ENCODE measurements at places on chromosomes 7 and 10.

GRCh38 chr7:70071766-70072165, 473.5 kb downstream of the AUTS2 start:
- no peak for DNase-seq

DNA sequence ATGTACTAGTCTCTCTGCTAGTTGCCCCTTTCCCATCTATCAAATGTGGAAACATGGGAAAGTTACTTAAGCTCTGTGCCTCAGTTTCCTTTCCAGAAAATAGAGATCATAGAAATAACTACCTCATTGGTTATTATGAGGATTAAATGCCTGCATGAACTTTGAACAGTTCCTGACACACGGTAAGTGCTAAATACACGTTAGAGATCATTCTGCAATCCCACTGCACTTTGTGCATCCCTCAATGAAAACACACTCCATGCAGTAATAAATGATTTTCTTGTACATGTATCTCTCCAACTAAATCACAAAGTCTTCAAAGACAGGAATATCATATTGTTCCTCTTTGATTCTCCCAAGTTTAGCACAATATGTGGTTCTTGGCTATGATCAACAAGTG, 73.1 kb downstream of the PPP1R3C start:
- no peak for DNase-seq

GRCh38 chr7:96899108-96899507, 106.2 kb upstream of the DLX6 start:
- no peak for DNase-seq

DNA sequence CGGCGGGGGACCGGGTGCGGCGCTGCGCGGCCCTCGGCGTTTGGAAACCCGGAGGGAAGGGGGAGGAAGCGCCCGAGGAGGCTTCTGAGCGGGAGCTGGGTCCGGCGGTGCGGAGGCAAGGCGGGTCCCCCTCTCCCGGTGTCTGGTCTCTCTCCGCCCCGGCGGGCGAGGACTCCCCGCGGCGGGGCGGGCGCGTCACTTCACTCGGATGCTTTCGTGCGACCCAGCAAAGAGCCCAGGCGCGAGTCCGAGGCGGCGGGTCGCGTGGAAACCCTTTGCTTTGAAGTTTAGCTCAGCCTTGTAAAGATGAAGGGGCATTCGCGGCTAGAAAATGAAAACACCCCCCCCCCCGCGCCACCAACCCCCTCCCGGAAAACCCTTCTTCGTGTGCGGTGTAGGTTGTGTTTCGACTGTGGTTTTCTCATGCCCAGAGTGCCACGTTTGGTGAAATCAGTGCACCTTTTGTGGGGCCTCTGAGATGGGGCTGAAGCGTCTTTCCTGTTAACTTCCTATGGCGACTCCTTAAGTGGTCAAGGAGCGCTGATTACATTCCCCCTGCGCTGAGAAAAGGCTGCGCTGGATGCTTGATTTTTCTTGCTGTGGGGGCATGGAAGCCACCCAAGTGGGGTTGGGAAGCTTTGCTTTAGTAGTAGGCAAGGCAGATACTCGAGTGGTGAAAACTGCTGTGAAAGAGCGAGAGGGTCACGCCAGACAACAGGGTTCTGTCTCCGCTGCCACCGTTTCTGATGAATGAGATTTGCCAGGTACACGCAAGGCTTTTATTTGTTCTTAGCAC, 876 bp downstream of the GNAI1 start:
- peak; percentile 53 for DNase-seq

GRCh38 chr7:128876586-128876977, 13.9 kb downstream of the ATP6V1F start:
- no peak for DNase-seq

DNA sequence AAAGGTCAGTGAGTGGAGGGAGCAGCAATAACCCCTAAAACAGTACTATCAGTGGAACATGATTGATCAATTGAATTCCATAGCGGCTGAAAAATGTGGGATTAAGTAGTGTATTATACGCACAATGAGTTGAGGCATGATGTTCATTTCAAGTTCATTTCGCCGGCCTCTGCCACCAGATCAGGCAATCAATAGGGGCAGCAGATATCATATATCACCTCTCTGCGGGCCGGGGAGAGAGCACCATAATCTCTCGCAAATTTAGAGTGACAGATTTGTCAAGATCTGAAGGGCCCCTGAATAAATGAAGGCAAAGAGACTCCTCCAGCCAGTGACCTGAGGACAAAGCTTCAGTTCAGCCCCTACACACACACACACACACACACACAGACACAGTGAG, 58.5 kb downstream of the PAX2 start:
- DNase-seq = no peak

DNA sequence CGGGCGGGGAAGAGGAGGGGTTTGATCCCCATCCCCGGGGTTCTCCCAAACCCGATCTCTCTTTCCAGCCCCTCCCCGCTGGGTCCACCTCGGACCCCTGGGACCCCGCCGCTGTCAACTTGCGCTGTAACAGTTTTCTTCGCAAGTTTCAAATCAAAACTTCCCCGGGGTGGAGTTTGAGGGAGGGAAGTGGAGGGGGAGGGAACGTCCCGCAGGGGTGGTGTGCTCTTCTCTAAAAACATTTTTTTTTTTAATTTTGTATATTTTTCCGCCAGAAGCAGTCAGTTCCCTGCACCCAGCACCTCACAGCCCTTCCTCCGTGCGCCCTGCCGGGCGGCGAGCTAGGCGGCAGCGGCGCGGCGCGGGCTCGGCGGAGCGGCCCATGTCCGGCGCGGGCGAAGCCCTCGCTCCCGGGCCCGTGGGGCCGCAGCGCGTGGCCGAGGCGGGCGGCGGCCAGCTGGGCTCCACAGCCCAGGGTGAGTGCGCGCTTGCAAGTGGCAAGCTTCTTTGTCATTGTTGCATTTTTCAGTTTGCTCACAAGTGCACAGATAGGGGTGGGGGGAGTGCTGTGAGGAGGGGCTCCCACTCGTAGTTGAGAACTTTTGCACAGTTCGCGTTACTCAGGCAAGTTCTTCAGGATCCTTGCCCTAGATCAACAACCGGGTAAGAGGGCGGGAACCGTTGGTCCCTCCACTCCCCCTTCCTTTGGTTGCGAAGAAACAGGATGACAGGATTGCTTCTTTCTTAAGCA, 933 bp downstream of the MDFIC start:
- peak; percentile 83 for DNase-seq

DNA sequence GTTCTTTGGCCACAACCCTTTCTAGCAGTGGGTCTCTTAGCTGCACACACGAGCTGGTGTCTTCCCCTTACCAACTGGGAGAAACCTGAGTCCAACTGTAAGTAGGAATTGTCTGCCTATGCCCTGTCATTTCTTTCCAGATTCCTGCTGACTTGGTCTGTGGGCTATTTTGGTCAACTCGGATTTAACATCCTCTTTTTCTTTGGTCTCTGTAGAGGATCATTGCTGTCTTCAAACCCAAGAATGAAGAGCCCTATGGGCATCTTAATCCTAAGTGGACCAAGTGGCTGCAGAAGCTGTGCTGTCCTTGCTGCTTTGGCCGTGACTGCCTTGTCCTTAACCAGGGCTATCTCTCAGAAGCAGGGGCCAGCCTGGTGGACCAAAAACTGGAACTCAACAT, 10.3 kb downstream of the PI4K2A start:
- DNase-seq = no peak

GRCh38 chr10:122461729-122462532, 578 bp downstream of the HTRA1 start:
- no peak for DNase-seq

GRCh38 chr10:118481871-118482270, 113.6 kb downstream of the PRLHR start:
- DNase-seq = no peak

DNA sequence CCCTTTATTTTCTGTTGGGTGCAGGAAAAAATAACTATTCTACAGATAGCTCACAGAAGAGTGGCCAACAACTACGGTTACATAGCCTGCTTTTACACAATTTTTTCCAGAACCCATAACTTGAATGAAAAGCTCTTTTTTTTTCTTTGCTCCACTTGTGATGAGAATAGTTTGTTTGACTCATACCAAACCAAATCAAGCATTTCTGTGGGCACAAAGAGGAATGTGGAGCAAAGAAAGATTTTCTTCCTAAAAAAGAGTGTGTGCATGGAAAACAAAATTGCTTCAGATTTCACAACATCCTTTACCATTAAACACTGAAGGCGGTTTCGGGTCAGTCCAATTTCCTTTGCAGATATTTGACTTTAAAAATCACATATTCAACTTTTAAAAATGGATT, 54.8 kb upstream of the RAB11FIP2 start:
- DNase-seq = peak; percentile 4

DNA sequence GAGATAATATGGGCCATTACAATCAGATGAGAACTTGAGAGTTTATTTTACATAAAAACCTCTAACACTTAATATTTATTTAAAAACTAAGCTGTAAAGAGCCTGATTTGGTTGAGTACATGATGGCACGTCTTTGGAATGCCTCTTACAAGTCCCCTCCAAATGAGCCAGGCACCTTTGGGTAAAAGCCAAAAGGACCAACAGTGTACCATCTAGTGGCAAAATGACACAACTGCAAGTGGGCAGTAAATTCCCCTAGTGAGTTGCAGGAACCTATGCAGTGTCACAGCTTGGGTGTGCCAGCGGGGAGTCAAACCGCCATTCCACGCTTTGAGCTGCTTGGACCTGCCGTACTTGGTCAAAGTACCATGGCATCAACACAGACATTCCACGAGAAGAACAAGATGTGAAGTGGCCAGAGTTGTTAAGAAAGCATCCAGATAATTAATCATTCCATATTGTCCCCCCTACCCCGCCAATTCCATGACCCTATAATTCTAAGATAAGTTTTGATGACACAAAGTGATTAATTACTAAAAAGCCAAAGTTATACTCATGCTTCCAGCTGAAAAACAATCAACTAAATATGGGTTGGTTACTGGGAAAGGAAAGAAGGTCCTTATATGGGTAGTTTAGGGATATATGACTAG, 115.2 kb downstream of the SORBS1 start:
- DNase-seq = peak; percentile 81

DNA sequence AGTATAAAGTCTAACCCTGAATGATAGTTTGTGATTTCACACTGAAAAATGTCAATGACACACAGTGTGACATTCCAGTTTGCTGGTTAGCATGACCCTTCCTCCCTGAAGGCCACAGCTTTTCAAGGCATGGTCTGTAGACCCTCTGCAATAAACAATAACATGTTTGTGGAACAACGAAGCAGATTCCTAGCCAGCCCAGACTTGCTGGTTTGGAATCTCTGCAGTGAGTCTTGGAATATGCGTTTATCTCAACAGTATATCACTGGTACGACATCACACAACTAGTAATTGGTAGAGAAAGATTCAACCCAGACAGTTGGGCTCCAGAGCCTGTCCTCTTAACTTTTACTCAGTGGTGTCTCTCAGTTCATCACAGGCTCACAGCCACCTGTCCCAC, 23.7 kb upstream of the DUSP5 start:
- DNase-seq = no peak

DNA sequence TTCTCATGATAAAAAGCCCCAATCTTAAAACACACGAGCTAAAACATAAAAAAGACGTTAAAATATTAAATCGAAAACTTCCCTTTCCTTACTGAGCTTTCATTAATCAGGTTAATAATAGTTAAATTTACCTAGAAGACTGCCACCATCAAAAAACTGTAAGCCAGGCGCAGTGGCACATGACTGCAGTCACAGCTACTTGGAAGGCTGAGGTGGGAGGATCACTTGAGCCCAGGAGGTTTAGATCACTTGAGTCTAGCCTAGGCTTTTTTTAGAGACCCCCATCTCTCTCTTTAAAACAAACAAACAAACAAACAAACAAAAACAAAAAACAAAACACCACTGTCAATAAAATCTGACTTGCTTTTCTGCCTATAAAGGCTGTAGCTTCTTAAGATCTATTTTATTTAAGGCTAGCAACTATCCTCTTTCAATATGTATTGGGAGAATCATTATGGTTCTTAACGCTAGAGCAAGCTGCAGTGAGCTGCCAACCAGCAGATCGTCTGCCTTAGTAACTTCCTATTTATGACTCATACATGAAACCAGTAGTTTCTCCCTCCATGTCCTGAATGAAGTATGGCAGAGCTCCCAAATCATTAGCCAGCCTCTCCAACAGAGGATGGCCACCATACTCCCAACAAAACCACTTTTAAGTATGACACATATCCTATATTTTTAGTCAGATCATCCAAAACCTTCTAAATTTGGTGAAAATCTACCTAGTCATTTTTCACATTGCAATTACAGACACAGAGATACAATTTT, 163.7 kb downstream of the SRPK2 start:
- DNase-seq = peak; percentile 94

DNA sequence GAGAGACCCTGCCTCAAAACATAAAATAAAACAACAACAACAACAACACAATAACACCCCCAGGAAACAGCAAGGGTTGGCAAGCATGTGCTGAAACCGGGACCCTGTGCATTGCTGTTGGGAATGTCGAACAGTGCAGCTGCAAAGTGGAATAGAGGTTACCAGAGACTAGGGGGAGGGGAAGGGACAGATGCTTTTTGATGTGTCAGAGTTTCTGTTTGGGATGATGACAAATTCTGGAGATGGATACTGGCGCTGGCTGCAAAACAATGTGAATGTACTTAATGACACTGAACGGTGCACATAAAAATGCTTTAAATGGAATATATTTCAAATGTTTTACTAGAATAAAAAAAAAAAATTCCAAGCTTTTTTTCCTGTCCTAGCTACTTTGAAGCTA, 241.8 kb downstream of the TEX36 start:
- peak; percentile 20 for DNase-seq

GRCh38 chr10:128113026-128113425, 13.2 kb downstream of the MKI67 start:
- no peak for DNase-seq

- DNase-seq = no peak
Measured at GRCh38 chr10:113865901-113866300, 11.4 kb downstream of the NHLRC2 start.

DNA sequence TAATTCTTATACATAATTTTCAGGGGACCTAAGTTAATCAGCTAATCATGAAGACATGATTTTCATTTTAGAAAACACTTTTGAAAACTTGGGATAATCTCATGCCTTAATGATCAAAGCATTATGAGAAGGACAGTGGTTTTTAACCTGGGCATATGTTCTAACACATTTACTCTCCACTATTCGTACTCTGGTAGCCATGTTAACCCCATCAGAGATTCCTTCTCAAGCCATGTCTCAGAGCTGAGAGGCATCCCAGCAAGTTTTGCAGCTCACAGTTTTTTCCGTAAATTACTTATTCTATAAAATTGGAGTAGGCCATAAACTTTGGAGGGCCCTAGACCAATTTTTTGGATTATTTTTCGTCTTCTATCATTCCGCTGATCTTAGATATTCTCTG, 15.7 kb downstream of the AKR1C1 start:
- no peak for DNase-seq

- no peak for DNase-seq
Measured at GRCh38 chr10:112139176-112139575, 44.4 kb downstream of the GPAM start.

DNA sequence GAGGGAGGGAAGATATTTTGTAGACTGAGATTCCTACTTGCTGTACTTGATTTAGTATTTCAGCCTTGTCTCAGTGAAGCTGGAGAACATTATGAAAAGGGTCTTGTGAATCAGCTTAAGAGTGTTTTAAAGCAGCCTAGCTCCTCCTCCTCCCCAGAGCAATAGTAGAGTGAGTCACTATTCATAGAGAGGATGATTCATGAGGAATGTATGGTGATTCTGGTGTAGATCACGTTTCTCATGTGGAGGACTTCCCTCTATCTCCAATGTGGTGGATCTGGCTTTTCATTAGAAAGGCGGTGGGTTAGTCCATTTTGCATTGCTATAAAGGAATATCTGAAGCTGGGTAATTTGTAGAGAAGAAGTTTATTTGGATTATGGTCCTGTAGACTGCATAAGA, 340.1 kb upstream of the CHRM2 start:
- DNase-seq = peak; percentile 91

GRCh38 chr7:2080060-2080387, 152.7 kb downstream of the MAD1L1 start:
- DNase-seq = no peak

GRCh38 chr10:3172446-3173170, at the start of gene PITRM1:
Gene PITRM1 (minus strand): TSS chr10:3172782. CDS start chr10:3172772, 10 bp downstream.
- peak; percentile 99 for DNase-seq
